NCI-H226 (cell line): ENCODE measurements at places on chromosomes 6 and 20.

- DNase-seq, result peak; percentile 94
Measured at GRCh38 chr6:6712449-6713403, 124.2 kb downstream of the LY86 start.

DNA sequence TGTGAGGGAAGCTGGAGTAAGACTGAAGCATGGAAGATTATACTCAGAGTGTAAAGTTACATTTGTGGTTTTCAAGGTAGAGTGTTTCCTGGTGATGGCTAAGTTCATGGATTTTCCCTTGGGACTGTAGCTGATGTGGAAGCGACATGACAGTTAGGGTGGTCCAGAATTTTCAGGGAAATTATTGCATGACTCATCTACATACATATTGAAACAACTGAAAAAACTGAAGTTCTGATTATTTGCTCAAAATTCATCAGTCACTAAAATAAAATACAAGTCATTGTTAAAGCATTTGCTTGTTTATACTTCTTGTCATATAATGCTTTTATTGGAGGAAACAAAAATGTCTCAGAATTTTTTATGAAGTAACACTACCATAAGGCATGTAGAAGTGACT lies 700.0 kb downstream of the RFPL4B start:
- DNase-seq, result no peak

GRCh38 chr6:44009425-44010321 lies 117.6 kb downstream of the MRPL14 start:
- no peak for DNase-seq

- no peak for DNase-seq
Measured at GRCh38 chr6:21986703-21987102, 310.1 kb downstream of the PRL start.

DNA sequence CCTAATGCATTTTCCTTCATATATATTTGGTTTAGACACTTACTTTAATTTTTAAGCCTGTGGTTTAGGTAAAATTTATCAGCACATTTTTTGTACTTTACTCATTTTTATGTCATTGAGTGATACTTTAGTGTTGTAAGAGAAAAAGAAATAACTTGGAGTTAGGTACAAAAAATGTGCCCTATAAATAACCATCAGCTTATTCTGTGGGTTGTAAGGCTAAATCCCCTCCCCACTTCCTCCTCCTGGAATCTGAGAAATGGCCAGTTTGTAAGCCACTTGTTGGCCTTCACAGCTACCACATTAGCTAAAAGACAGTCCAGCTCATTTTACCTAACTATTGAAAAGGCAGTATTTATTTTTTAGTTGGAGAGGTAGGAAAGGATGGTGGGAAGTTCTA lies 576.3 kb downstream of the PKHD1 start:
- DNase-seq, result no peak

DNA sequence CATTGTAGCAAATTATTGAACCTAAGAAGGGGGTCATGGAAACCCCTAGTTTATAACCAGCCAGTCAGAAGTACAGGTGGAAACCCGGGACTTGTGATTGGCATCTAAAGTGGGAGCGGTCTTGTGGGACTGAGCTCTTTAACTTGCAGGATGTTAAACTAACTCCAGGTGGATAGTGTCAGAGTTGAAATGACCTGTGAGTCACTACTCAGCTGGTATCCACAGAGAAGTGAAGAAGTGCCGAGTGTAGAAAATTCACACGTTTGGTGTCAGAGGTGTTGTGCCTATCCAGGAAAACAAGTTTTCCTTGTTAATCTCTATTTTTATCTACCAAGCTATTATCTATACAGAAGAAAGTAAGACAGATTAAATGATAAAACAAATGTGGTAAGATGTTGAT lies 179.7 kb downstream of the ADGRG6 start:
- DNase-seq, result no peak

DNA sequence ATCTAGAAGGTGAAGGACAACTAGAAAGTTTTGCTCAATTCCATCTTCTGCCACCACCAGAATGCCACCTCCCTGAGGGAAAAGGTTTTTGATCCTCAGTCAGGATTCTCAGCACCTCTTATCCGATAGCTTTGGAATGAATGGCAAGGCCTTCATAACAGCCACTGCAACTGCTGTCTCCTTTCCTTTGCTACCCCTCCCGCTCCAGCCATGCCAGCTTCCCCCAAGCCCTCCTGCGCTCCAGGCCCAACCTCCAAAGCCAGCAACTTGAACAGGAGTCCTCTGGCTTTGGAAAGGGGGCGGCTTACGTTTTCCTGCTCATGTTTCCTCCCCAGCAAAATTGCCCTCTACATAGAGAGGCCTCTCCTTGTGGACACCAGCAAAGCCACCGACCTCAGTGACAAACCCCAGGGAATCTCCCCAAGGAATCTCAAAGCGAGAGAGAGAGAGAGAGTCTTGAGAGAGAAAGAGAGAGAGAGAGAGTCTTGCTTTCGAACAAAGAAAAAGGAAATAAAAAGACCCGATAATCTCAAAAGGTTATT lies 420 bp upstream of the BTN2A1 start:
- no peak for DNase-seq

DNA sequence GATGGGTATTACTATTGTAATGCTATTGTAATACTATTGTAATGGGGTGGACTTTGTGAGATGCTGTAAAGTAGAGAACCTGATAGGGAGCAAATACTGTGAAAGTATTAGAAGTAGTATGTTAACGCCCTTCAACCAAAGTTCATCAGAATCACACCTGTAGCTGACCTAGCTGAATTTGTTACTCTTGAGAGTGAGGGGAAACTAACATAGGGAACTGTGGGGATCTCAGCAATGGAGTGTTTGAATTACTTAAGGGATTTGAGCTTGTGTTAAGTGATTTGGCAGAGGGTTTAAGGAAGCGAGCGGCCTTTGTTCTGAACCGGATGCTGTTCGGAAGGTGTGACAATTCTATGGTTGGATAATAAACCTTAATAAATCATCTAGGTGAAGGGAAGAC lies 312.6 kb downstream of the ADGRB3 start:
- no peak for DNase-seq

- DNase-seq, result no peak
Measured at GRCh38 chr6:109770047-109770446, 79.0 kb downstream of the FIG4 start.

DNA sequence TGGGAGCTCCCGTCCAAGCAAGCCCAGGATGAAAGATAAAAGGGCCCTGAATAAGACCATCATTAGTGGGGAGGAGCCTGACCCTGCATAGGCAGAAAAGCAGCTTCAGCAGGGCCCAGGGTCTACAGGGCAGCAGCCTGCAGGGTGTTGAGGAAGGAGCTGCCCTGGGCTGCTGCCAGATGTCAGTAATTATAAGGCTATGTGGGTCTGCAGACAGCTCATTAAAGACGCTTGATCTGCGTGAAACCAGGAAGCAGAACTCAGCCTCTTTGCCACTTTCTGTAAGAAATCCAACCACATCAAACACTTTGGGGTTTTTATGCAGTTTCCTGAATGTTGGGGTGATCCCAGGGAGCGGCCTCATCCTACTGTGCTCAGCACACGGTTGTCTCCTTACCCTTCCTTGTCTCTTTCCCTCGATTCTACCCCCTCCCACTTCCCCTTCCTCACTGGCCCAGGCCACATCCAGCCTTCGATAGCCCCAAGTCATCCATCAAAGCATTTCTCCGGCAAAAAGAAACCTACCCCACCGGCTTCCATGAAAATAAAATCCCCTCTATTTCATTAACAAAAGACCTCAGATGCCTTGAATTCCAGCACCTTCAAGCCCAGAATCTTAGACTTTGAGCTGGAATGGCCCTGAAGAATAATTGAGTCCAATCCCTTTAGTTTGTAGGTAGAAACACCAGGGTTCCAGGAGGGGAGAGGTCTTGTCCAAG lies 1.0 kb upstream of the TGM6 start:
- DNase-seq, result no peak

- no peak for DNase-seq
Measured at GRCh38 chr6:136952714-136953260, 30.7 kb downstream of the SLC35D3 start.

DNA sequence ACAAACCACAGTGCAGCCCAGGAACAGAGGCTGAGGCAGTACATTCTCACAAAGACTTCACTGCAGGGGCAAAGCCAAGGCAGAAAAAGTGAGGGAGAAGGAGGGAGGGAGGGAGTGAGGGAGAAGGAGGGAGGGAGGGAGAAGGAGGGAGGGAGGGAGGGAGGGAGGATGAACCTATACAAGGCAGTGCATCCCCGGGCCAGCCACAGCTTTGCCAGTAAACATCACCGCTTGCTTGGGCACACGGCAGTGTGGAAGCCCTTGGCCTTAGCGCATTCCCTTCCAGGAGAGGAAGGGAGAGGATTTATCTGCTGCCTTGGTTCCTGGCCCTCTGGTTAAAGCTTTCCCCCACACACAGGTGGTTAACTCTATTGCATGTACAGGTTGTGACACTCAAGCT lies 234.0 kb downstream of the PTPRT start:
- DNase-seq, result no peak

- no peak for DNase-seq
Measured at GRCh38 chr6:43127180-43127579, 43.9 kb upstream of the SRF start.

DNA sequence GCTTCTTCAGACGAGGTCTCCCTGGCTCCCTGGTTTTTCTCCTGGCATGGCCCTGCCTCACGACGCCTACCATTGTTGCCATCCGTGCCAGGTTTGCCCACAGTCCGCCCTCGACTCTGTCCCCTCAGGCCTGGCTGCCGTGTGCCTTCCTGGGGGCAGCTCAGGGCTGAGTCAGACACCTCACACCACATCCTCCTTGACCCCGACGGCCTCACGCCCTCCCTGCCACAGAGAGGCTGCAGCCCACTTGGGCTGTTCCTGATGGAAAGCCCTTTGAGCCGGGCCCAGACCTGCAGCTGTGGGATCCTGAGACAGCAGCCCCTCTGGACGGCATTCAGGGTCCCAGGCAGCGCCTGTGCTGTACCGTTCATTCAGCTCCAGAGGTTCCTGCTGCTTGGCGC lies 108.3 kb downstream of the PSMB1 start:
- DNase-seq, result no peak

DNA sequence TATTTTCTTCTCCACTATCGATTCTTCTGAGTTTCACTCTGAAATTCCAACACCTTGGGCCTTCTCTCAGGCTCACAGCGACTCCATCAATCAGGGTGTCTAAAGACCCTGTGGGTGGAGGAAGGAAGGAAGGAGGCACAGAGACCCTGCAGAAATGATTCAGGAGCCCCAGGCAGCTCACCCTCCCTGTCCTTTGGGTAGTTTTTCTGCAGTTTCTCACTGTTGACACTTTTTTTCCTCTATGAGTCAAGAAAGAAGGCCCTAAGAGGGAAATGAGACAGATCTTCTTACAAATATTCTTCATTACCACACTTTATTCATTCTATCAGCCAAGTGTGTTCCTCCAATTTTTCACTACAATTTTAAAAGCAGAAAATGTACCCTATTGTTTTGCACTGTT lies 34.2 kb upstream of the TBXT start:
- DNase-seq, result no peak

DNA sequence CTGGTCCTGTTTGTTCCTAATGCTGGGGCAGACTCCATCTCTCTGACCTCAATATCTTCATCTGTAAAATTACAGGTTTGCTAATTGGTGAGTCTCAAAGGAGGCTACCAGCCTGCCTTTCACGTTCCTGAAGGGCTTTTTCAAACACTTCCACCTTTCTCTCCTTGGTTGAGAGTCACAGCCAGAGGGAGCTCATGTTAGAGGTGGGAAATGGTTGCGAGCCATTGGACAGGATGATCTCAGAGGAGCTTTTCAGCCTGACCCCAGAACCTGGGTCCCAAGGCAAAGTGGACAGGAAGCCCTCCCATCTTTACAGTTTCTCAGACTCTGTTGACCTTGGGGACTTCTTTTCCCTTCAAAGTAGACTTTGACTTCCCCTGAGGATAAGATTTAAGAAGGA lies 37.6 kb downstream of the NDUFAF5 start:
- DNase-seq, result no peak

DNA sequence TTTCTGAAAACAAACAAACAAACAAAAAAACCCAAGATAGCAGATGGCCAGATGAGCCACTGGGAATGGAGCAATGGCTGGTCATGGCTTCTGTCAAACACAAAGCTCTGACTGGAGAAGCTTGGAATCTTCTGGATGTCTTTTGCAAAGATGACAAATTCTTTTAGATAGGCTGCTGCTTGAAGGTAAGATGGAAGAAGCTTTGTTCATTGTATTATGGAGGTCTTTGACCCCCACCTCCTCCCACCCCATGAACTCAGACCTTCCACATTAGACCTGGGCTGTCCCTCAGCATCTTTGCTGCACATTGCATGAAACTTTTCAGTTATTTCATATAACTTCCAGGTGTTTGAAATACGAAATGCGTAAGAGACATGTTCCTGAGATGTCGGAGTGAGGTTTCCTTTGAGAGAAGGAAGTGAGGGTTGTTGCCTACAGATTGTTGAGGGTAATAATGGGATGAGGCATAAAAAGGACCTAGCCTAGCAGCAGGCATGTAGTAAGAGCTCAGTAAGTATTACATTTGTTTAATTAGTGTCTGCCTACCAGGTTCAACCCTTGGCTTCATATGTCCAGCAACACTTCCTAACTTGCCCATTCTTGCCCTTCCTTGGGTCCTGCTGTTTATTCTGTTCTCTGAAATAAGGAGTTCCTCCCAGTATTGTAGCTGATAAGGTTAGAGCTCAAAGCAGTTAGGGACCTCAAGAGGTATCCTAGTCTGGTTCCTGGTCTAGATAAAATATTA lies 51.4 kb upstream of the IER3 start:
- no peak for DNase-seq

DNA sequence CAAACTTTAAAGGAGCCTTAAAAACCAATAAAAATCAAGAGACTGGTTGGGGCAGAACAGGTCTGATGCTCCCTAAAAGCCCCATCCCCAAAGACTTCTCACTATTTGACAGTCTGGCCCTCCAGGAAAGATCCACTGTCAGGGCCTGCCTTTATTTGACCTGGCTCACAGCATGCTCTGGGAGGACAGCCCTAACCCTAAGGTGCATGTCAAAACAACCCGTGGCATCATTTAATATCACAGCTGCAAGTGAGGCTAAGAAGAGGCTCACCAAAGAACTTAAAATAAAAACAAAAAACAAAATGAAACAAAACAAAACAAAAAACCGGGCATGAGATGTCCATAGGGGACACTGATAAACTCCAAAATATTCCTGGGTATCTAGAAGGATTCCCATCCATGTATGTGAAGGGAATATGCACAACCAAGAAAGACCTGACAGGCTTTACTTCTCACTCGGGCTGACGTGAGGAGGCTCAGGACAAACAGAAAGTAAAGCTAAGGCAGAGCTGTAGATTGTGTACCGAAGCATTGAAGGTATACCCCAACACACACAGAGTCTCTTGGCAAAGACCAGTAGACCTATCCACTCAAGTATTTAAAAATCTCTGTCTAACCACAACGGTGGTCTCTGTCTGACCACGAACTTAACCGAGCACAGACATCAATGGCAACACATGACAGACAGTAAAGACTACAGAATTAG lies 57.3 kb downstream of the AHI1 start:
- no peak for DNase-seq

GRCh38 chr6:114276783-114277182 lies 66.0 kb downstream of the HS3ST5 start:
- no peak for DNase-seq

GRCh38 chr6:166567107-166567506 lies 19.4 kb downstream of the RAMACL start:
- peak; percentile 93 for DNase-seq

- DNase-seq, result no peak
Measured at GRCh38 chr20:60931696-60932095, 320.4 kb upstream of the CDH4 start.
